ENCODE measurements at places on chromosomes 2 and 18.
A peak's percentile ranks its signal among the peaks of the same experiment; 100 is the strongest.

DNA sequence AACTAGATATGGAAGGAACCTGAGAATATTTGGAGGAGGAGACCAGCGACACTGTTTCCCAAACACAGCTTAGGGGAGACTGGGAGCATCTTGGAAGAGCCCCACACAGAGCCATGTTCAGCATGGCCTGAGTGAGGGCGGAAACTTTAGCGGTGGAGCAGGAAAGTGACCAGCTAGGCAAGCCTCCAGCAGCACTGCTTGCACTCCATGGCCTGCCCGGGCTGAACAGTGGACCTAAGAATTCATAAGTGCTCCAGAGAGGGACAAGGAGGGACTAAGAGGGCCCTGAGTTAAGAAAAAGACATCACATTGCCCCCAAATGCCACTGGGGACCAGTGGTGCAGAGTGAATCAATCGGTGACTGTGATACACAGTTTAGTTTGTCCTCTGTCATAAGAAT, 566.4 kb downstream of the TNS1 start:
- no peak for DNase-seq
- no peak overlapping the region for H3K27ac ChIP-seq
- no peak overlapping the region for H3K4me3 ChIP-seq
- peaks cover 6% of the 10 kb centered on the region for H3K36me3 ChIP-seq
- peaks cover 43% of the 10 kb centered on the region for H3K27me3 ChIP-seq

DNA sequence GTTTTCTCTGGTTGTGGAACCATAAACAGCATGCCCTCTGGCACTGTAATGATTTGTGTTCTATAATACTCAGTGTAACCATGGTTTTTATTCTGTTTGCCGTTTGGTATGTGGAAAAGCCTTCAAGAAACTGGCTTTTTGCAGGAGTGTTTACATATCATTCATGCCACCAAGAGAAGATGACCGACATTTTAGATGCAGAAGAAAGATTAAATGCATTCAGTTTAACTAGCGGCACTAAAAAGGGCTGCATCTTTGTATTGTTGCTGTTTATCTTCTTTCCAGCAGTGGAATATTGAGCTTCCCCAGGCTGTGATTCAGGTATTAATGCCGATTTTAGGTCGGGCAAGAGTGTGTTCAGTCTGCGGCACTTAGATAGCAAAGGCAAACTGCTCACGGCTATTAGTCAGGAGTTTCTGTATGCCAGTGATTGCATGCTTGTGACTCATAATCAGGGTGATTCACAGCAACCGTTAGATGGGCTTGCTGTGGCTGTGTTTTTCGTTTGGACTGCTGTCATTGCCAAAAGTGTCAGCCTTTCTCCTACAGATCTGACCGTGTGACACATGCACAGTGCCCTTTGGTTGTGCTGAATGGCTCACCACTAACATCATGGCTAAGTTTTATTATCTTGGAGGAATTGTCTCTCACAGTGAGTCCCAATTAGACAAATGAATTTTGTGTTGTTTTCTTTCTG, 479.7 kb downstream of the PARD3B start:
- peaks cover 3% of the 10 kb centered on the region for H3K27me3 ChIP-seq
- H3K4me3 ChIP-seq = no peak overlapping the region
- no peak overlapping the region for H3K27ac ChIP-seq
- no peaks in the 10 kb centered on the region for H3K36me3 ChIP-seq

DNA sequence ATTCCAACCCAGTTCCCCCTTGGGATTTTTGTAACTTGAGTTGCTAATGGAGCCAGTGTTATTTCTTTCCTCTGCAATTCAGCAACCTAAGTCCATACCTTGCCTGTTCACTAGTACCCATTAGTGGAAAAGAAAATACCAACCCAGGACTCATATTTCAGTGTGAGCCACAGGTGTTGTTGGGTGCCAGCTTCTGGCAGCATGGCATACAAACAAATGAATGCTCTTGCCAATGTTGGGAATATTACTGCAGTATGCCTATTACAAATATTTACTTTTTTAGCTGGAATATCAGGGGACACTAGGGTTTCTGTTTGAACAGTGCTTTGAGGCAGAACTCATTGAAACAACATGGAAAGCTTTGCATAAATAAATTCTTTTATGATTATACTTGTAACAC, 130.2 kb downstream of the NCKAP5 start:
- no peaks in the 10 kb centered on the region for H3K4me1 ChIP-seq
- no peaks in the 10 kb centered on the region for H3K36me3 ChIP-seq
- H3K27me3 ChIP-seq = no peaks in the 10 kb centered on the region
- H3K4me3 ChIP-seq = no peak overlapping the region
- DNase-seq = no peak

DNA sequence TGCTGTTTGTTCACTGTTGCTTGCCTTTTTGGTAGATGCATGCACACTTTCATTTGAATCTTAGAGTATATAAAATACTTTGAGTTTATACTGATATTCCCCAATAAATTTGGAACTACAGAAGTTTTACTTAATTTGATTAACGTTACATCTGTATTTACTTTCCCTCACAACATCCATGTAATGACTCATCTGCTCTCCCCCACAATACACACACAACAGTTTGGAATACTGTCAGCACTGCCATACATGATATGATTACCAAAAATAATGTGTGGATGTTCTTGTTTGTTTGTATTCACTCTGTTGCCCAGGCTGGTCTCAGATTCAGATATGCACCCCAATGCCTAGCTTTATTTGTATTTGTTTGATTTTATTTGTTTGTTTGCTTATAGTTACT, 144.2 kb downstream of the WDR7 start:
- no peaks in the 10 kb centered on the region for H3K36me3 ChIP-seq
- peaks cover 2% of the 10 kb centered on the region for H3K4me1 ChIP-seq
- H3K27ac ChIP-seq = no peak overlapping the region
- H3K27me3 ChIP-seq = no peaks in the 10 kb centered on the region
- DNase-seq = no peak
- H3K4me3 ChIP-seq = no peak overlapping the region

DNA sequence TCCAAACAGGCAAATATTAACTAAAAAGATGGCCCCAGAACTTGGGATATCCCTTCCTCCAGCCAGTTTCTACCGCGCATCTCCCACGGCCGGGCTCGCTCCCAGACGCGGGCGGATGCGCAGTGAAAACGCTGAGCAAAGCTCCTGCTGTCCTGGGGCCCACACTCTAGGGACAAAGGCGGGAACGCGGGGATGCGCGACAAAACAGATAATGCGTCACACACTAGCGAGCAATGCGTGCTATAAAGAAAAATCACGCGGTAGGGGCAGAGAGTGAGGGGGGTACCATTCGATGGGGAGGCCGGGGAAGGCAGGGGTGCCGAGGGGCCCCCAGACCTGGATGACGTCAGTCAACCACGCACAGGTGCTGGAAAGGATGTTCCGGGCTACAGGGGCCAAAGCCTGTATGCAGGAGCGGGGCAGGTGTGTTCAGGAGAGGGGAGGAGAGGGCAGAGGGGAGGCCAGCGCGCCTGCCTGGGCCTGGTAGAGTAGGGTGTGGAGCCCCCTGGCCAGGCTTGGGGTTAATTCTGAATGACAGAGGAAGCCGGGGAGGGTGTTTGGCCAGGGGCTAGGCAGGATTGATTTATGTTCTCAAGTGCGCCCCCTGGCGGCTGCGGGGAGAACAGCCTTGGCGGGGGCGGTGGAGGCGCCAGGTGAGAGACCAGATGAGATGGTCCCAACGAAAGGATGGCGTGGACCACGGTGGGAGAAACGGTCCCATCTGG, 14.9 kb upstream of the ITM2C start:
- peak overlapping the region; percentile 40 for H3K27ac ChIP-seq
- peak; percentile 79 for DNase-seq
- peaks cover 9% of the 10 kb centered on the region for H3K4me1 ChIP-seq
- peak overlapping the region; percentile 7 for H3K4me3 ChIP-seq
- no peaks in the 10 kb centered on the region for H3K36me3 ChIP-seq

DNA sequence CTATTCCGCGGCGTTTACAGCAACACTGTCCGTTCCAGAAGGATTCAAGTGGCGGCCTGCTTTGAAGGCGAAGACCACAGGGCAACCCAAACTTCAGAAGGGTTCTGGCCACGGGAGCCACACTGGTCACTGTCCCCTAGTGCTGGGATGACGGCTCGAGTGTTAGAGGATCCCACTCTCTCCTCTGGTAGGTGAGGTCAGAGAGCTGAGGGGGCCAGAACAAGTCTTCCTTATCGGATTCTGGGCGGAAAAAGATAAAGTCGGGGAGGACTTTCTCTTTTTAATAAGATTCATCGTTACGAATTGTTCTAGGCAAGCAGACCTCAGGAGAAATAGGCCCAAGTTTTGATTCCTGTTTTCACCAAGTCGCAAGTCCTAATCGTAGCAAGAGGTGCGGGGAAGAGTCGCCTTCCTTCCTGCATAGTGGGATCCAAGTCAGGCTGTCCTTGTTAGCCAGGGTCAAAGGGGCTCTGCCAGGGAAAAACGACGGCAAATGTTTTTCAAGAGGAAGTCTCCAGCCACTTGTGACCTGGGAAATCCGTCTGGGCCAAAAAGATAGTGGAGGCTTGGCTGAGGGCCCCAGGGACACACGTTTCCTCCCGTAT, 864 bp upstream of the MYL12A start:
- H3K27ac ChIP-seq = peak overlapping the region; percentile 93
- H3K4me3 ChIP-seq = peak overlapping the region; percentile 88
- peaks cover 21% of the 10 kb centered on the region for H3K36me3 ChIP-seq
- no peak for DNase-seq
- H3K27me3 ChIP-seq = no peaks in the 10 kb centered on the region
- peaks cover 33% of the 10 kb centered on the region for H3K4me1 ChIP-seq

GRCh38 chr18:21663578-21663977, 41.0 kb downstream of the ABHD3 start:
- no peaks in the 10 kb centered on the region for H3K27me3 ChIP-seq
- H3K36me3 ChIP-seq = no peaks in the 10 kb centered on the region
- no peak overlapping the region for H3K27ac ChIP-seq
- peaks cover 7% of the 10 kb centered on the region for H3K4me1 ChIP-seq
- no peak overlapping the region for H3K4me3 ChIP-seq
- no peak for DNase-seq

GRCh38 chr2:168781191-168781817, 21.1 kb upstream of the NOSTRIN start:
- H3K27me3 ChIP-seq = no peaks in the 10 kb centered on the region
- no peaks in the 10 kb centered on the region for H3K36me3 ChIP-seq
- H3K4me1 ChIP-seq = peaks cover 5% of the 10 kb centered on the region
- H3K27ac ChIP-seq = no peak overlapping the region

- DNase-seq = no peak
- H3K27me3 ChIP-seq = no peaks in the 10 kb centered on the region
- H3K4me3 ChIP-seq = no peak overlapping the region
- H3K36me3 ChIP-seq = peaks cover 9% of the 10 kb centered on the region
- H3K4me1 ChIP-seq = no peaks in the 10 kb centered on the region
Measured at GRCh38 chr2:58127111-58127510, 80.5 kb downstream of the VRK2 start.

- no peaks in the 10 kb centered on the region for H3K27me3 ChIP-seq
- H3K4me1 ChIP-seq = no peaks in the 10 kb centered on the region
- DNase-seq = no peak
- no peak overlapping the region for H3K27ac ChIP-seq
Measured at GRCh38 chr2:181546086-181546485, 88.9 kb downstream of the ITGA4 start.

GRCh38 chr2:62266433-62267038, 70.6 kb downstream of the B3GNT2 start:
- no peak overlapping the region for H3K27ac ChIP-seq
- no peak for DNase-seq
- H3K4me1 ChIP-seq = no peaks in the 10 kb centered on the region
- no peaks in the 10 kb centered on the region for H3K27me3 ChIP-seq

DNA sequence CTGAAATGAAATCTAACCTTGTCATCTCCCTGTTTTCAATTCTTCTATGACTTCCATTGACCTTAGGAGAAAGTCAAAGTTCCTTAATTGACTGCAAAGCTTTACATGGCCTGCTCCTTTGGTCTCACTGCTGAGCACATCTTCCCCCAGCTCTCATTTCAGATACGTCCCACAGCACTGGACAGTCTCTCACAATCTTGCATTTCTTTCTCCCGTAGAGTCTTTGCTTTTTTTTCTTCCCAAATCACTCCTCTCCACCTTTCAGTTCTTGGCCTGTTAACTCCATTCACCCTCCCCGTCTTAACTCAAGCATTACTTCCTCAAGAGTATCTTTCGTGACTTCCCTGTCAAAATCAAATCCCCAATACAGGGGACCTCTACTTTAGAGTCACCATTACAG, 67.2 kb downstream of the DDX1 start:
- no peak overlapping the region for H3K27ac ChIP-seq
- H3K36me3 ChIP-seq = no peaks in the 10 kb centered on the region
- no peak overlapping the region for H3K4me3 ChIP-seq

DNA sequence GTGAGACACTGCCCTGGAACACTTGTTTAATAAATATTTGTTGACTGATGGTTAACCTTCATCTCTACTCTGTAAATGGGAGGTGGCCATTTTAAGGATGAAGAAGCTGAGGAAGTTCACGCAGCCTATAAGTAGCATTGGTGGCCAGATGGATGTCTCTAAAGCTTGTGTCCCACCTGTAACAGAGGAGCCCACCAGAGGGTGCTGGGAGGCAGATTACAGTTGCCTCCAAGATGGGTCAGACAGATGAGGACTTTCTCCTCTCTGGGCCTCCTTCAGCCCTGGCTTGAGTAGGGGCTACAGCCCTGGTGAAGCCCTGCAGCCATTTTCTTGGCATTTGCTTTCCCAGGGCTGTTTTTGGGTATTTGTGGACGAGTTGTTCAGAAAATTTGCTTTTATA, 45.0 kb upstream of the MCFD2 start:
- no peaks in the 10 kb centered on the region for H3K27me3 ChIP-seq
- H3K27ac ChIP-seq = no peak overlapping the region
- H3K4me1 ChIP-seq = peaks cover 14% of the 10 kb centered on the region
- DNase-seq = no peak
- no peaks in the 10 kb centered on the region for H3K36me3 ChIP-seq
- no peak overlapping the region for H3K4me3 ChIP-seq
